ENCODE measurements at places on chromosomes 5 and 9.

DNA sequence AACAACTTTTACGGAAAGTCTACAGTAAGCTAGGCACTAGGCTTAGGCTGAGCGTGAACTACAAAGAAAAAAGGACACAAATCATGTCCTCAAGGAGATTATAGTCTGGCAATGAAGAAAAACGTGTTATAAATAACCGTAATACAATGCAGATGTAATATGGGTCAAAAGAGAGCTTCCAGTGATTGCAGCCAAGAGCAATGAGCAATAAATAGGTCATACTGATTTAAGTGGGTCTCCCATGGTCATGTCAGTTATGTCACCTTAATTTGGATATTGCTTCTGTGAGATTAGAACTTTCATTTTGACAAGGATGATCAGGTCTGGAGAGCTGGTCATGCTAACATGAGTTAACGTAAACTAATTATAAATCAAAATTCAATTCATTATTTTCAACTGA lies 158.6 kb upstream of the GNA14 start:
- DNase-seq: no peak

DNA sequence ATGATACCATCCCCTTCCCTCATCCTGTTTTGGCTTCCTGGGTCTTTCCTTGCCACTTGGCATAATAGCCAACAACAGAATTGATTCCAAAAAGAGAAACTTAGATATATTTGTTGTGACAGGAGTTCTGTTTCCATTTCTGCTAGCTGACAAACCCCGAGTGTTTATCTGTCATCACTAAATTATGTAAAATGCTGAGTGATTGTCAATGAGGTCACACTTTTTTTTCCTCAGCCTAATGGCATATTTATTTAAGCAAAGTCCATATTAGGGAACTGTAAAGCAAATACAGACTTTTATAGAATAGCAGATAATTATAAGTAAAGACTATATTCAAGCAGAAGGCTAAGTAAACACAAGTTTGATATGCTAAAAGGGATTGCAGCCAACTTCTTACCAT lies 64.0 kb downstream of the RGS7BP start:
- DNase-seq: no peak

DNA sequence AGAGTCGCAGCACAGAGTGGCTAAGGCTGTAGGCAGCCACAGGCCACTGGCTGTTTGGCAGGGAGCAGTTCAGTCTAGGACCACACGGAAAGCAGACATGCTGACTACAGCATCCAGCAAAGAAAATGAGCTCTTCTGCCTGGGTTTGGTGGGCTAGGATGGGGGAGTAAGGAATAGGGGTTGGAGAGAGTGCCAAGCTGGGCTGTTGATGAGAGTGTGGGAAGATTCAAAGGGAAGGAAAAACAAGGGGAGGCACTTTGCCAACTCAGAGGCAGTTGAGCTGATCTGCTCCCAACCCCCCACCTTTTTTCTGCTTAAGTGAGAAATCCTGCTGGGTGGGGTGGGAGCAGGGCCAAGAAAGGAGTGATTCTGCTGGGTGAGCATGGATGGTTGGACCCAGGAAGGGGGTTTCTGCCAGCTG lies 35.9 kb downstream of the SVEP1 start:
- no peak for DNase-seq

GRCh38 chr5:58122157-58122556 lies 337.7 kb downstream of the PLK2 start:
- DNase-seq: no peak

Data from naive thymus-derived CD8-positive, alpha-beta T cell (primary cell).